Naive thymus-derived CD4-positive, alpha-beta T cell (primary cell): ENCODE measurements at places on chromosomes 13 and 19.

DNA sequence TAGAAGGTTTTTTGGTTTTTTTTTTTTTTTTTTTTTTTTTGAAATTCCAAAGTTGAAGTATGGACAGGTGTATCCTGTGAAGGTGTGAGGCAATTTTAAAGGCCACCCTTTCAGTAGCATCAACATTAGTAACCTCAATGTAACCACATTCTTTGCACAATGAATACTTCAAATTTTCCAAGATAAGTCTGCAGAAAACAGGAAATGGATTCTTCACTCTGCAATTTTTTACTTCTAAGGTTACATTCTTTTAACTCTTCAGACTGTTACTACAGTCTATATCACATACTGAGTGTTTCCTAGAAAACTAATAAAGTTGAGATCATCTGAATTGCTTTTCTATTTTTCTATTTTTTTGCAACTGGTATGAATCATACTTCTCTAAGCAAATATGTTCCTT is 569.0 kb upstream of the GPC6 start:
- DNase-seq = no peak

- DNase-seq = no peak
Observed at GRCh38 chr13:53494406-53494805, 465.8 kb downstream of the OLFM4 start.

- no peak for DNase-seq
Observed at GRCh38 chr13:113671066-113672001, 4.3 kb downstream of the GRK1 start.

- no peak for DNase-seq
Observed at GRCh38 chr13:77535448-77535847, at the start of gene SCEL. Gene SCEL (plus strand): TSS chr13:77535706. CDS start chr13:77555876, 20,170 bp downstream.

DNA sequence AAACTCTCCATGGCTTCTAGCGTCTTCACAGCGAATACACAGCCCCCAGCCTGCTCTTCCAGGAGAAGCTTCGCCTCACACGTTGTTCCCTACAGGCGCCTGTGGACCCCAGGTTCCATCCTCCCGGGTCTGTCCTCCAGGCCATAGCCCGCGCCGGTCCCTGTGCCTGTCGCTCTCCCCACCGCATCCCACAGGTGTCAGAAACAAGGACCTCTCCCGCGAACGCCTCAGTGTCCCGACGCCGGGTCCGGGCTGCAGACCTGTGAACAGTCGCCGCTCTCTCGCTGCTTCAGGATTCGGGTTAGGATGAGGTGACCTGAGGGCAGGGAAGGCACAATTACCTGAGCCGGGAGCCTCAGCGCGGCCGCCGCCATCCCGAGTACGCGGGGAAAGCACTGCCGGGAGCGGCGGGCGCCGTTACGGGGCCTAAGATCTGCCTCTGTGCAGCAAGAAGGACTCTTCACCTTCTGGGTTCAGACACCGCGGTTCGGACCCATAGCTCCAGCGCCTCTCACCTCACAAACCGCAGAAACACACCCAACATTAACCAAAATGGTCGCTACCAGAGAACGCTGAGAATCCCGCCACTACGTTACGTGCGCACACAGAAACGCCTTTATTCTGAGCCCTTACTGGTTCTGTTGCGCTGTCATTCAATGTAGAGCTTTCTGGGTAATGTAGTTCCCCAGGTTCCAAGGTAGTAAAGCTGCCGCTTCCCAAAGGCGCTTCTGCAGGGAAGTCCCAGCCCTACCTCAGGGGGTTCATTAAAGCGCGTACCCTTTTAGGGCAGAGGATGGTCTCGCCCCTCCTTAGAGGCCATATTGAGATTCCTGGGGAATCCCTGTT is at the start of gene ZNF418:
Gene ZNF418 (minus strand): TSS at position 583 of the 846 bp plus-strand sequence. CDS start 1,580 bp downstream, outside the sequence.
- DNase-seq = no peak

- DNase-seq = no peak
Observed at GRCh38 chr13:35856721-35857364, 274.3 kb downstream of the DCLK1 start.

DNA sequence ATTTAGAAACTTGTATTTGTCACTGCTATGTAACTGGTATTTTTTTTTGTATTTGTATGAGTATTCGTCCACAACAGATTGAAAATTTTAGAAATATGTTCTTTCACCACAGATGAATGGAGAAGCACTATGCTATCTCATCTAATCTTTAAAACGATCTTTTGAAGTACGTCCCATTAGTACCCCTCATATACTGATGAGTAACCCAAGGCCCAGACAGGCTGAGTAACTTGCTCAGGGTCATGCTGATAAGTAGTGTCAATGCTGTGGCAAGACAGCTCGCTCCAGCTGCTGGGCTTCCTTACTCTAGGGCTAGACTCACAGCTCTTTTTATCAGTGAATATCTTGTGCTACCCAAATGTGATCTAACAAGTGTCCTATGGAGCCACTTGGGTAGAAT is 154.2 kb downstream of the SUCLA2 start:
- DNase-seq = no peak

DNA sequence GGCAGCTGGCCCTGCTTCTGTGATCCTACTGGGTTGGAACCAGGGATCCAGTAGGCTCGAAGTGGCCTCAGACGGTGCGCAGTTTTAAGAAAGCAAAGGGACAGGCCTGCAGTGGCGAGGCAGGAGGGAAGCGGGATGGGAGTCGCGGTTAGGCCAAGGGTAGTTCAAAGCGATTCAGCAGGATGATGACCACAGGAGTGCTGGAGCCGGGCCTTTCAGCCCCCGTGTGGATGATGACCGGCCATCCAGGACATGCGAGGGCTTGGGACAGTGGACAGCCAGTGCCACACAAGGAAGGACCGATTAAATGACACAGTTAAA is 854 bp downstream of the RNASEH2B start:
- no peak for DNase-seq
